Fibroblast of villous mesenchyme (primary cell): ENCODE measurements at places on chromosomes 7 and 10.

DNA sequence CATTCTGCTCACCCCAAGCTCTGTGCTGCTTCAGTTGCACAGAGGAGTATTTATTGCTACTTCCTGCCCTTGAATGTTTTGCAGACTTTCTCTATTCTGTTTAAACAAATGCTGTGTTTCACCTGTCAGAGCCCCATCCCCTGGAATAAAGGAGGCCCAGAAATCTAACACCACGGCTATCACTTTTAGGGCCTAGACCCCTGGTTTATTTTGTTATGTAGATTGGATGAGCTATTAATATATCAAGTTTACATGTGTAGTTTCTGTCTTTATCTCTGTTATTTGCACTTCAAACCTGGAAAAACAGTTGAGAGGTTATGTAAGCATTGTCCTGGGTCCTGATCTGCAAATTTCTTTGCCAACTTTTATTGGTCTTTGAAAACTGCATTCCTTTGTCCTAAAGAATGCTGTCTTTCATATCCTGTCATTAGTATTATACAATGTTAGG, 630.1 kb downstream of the PARD3 start:
- DNase-seq = no peak

- DNase-seq = no peak
Measured at GRCh38 chr7:100966542-100967291, 2.6 kb upstream of the MUC12 start.

- DNase-seq = no peak
Measured at GRCh38 chr10:114559636-114560035, 98.4 kb downstream of the ABLIM1 start.

- no peak for DNase-seq
Measured at GRCh38 chr7:105623378-105623777, 42.1 kb upstream of the EFCAB10 start.

- DNase-seq = no peak
Measured at GRCh38 chr10:13632884-13633440, 46.2 kb downstream of the PRPF18 start.

GRCh38 chr7:1210321-1210978, 22.2 kb upstream of the UNCX start:
- DNase-seq = no peak

- no peak for DNase-seq
Measured at GRCh38 chr10:70448236-70448635, 6.8 kb upstream of the NODAL start.

- no peak for DNase-seq
Measured at GRCh38 chr10:97376413-97376812, 24.7 kb downstream of the RRP12 start.

DNA sequence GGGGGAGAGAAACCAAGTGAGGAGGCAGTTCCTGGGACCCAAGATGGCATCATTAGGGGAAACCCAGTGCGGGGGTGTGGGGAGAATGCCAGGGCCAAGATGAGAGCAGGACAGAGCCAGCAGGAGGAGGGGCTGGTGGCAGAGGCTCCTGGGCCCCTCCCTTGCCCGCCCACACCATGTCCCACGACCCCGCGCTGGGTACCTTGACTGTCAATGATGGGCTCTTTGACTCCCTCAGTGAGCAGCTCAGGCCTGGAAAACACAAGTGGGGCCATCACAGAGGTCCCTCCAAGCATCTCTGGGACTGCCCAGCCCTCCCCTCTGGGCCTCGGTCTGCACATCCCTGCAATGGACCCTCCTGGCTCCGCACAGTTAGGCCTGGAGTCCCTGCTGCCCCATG, 75.4 kb downstream of the RABGEF1 start:
- DNase-seq = no peak

- DNase-seq = no peak
Measured at GRCh38 chr10:58173391-58173790, 94.3 kb downstream of the IPMK start.

GRCh38 chr10:132487241-132488135, 50.1 kb upstream of the INPP5A start:
- DNase-seq = no peak

GRCh38 chr10:101018600-101019439, 12.1 kb downstream of the PDZD7 start:
- peak; percentile 77 for DNase-seq

GRCh38 chr10:98848361-98848760, 387.3 kb downstream of the HPSE2 start:
- peak; percentile 76 for DNase-seq

DNA sequence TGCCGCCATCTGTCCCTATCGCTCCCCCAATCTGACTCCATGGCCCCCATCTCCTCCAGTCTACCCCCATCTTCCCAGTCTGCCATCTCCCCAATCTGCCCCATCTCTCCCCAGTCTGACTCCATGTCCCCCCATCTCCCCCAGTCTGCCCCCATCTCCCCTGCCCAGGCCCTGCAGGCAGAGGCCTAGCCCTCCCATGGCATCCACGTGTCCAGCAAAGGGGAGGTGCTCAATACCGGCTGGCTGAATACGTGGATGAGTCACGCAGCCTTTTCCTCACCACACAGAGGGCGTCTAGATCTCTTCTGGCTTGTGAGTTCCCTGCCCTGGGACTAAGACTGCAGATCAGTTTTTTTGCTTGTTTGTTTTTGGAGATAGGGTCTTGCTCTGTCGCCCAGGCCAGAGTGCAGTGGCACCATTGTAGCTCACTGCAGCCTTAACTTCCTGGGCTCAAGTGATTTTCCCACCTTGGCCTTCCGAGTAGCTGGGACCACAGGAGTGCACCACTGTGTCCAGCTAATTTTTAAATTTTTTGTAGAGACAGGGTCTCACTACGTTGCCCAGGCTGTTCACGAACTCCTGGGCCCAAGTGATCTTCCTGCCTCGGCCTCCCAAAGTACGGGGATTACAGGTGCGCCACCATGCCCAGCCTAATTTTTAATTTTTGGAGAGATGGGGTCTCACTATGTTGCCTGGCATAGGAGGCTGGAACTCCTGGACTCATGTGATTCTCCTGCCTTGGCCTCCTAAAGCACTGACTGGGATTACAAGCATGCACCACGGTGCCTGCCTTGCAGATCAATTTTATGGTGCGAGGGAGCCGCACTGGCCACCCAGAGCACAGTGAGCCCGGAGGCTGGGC, 15.3 kb upstream of the GPR146 start:
- peak; percentile 95 for DNase-seq

GRCh38 chr7:20112696-20113095, 104.5 kb downstream of the MACC1 start:
- DNase-seq = no peak

DNA sequence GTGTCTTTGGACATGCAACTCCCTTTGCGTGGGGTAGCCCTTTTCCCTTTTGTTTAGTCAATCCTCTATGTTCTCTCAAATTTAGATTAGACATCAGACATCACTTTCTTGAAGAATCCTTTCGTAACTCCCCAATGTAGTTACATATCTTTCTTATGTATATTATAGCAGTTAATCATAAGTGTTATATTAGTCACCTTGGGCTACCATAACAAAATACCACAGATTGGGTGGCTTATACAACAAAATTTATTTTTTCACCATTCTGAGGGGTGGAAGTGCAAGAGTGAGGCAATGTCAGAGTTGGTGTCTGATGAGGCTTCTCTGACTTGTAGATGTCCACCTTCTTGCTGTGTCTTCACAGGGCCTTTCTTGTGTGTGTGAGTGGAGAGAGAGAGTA, 105.7 kb downstream of the PHTF2 start:
- no peak for DNase-seq

DNA sequence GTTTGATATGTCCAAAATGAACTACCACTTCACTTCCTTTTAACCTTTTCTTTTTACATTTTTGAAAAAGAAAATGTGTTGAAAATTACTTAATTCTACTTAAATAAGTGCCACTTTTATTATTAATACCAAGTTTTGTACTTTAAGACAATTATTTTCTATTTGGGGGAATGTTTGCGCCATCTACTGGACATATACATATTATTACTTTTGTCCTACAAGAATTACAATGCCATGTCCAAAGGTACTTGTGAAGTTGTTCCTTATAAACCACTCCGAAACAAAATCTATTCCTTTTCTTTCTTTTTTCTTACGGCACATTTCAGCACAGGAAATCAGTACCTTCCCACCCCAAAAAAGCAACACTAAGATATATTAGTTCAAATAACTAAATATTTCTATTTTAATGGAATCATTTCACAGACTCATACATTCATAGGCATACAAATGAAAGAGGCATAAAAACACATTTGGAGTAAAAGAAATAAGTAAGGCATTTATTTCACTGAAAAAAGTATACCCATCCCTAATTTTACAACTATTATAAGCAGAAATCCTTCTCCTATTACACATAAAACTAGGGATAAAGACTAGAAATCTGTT, 169.9 kb downstream of the RNF133 start:
- DNase-seq = peak; percentile 60

DNA sequence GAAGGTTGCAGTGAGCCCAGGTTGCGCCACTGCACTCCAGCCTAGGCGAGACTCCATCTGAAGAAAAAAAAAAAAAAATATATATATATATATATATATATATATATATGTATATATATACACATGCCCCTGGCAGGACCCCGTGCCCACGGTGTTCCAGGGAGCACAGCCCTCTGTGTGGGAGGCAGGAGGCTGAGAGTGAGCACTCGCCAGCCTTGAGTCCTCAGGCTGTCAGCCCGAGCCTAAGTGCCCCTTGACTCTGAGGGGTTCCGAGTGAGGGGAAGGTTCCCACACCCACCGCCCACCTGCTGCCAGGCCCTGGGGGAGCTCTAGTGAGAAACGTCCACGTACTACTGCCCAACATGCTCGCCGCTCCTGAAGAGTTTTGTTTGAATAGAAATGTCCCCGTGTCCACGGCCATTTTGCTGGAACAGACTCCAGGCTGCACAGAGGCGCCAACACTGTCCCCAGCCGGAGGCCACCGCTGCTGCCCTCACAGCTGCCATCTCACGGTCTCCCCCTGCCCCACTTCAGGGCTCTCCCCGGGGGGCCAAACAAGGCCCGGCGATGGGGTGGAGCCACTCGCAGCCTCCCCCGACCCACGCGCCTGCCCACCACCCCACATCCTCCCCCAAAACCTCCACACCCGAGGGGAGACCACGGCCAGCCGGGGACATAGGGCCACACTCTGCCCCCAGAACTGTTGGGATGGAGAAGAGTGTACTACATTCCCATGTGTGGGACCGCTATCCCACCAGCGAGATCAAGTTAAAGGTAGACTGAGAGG, 62.8 kb upstream of the EBF3 start:
- no peak for DNase-seq
